ENCODE measurements at places on chromosomes 13 and 19.

DNA sequence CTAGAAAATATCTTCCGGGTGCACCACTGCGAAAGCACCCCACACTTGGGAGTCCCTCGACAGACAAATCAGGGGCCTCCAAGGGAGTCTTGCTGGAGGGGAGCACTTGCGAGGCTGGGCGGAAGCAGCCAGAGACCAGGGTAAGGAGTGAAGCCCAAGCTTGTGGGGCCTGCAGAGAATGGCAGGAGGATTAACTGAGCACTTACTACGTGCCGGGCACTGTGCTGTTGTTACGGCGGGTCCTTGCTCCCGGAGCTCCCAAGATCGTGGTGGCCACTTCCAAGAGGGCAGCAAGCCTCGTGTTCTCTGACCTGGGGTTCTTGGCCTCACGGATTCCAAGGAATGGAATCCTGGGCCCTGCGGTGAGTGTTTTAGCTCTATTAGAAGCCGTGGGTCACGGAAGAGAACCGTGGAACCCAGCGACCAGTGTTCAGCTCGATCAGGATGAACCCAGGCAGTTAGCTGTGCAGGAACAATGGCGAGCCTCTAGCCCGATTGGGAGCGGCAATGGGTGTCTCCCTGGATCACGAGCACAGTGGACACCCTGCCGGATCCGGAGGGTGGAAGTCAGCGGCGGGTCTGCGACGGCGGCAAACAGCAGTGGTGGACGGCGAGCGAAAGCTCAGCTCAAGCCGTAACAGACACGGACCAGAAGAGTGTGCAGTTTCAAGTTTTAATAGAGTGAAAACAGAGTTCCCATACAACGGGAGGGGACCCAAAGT lies 9.6 kb downstream of the TTYH1 start:
- DNase-seq: no peak

DNA sequence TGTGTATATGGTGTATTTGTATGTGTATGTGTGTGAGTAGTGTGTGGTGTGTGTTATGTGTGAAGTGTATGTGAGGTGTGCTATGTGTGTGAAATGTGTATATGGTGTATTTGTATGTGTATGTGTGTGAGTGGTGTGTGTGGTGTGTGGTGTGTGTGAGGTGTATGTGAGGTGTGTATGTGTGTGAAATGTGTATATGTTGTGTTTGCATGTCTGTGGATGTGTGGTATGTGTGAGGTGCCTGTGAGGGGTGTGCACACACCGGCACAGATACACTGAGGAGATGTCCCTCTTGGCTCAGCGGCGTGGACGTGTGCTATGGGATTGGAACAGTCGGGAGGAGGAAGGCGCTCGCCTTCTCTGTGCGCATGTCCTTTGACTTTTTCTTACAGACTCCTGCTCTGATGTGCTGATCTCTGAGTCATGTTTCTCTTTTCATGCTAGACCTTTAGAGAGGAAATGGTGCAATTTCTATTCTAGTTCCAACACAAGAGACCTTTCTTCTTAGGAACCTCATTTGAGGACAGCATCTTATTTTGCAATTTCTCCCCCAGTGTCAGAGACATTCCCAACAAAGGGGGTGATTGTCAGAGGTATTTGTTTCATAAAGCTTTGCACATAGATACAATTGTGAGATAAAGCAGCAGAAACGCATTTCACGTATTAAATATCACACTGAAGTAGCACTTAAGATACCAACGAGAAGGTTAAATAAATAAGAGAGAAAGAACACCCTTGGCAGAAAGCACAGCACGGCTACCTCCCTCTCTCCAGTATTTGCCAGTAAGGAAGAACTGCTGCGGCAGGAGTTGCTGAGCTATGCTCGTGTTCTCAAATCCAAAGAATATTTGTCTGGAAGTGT lies 11.3 kb upstream of the TNFRSF19 start:
- no peak for DNase-seq

DNA sequence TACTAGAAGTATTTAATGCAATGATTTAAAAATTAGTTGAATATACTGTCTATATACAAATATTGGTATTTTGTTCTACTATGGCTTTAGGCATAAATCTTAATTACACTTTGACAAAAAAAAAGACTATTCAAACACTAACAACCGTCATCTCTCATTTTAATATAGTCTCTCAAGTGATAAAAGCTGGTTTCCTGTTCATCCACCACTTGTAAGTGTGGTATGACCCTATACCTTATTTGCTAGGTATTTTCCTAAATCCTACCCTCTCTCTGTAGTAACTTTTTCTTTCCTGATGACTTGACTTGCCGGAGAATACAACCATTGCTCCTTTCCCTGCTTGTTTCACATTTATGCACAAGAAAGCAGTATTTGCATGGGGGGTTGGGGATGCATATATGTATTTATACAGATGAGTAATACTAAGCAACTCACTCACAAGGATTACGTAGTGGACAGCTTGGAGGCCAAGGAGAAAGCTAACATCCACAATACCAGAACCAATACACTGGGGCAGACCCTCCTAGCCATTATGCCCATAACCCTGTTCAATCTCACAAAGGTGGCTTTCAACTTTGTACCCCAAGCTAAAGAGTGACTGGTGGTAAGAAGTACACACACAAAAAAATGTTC lies 12.7 kb upstream of the EFNB2 start:
- no peak for DNase-seq

GRCh38 chr13:89181041-89181440 lies 1509.9 kb downstream of the SLITRK5 start:
- no peak for DNase-seq

- no peak for DNase-seq
Observed at GRCh38 chr13:49632156-49632555, 3.8 kb downstream of the ARL11 start.

DNA sequence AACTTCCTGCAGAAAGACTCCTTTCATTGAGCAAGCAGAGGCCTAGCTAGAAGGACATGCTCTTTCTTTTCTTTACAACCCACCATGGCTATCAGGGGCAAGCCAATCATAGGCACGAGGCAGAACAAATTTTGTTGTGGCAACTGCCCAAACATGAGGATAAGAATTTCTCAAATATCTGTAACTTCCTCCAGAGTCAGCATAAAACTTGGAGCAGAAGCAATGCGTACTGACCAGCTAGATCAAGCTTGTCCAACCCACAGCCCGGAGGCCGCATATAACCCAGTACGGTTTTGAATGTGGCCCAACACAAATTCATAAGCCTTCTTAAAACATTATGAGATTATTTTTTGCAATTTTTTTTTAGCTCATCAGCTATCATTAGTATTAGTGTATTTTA lies 87.0 kb upstream of the SOX21 start:
- DNase-seq: no peak

- DNase-seq: no peak
Observed at GRCh38 chr13:40101708-40102359, 446.4 kb downstream of the COG6 start.

GRCh38 chr13:107867701-107868661 lies 347.4 kb downstream of the LIG4 start:
- no peak for DNase-seq

DNA sequence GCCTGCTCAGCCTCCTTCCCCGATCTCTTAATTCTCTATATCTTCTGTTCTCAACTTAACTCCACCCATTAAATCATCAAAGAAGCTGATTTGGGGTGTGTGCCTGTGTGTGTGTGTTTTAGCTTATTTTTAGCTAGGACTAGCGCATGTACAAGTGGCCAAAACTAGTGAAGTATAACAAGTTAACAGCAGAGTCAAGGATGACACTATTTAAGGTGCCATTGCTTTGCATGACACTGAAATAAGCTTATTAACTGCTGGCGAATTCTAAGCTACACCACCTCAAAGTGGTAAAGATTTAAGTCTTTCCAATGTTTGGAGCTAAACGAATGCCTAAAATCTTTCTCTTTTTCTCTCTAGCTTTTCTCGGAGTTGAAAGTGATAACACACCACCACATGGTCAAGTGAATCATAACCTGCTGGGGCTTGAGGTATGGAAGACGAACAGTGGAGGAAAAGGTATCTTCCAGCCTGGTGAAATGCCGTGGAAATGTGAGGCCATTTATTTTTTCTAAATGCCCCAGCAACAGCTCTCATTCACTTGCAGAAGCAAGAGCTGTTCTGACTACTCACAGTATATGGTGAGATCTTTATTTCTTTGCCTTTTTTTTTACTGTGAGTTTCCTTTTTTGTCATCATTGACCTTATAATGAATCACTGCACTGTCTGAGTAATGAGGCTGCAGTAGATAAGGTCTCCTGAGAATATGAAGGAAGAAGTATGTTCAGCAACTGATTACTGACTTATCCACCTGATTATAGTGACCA lies 570.3 kb downstream of the PCDH9 start:
- DNase-seq: no peak

DNA sequence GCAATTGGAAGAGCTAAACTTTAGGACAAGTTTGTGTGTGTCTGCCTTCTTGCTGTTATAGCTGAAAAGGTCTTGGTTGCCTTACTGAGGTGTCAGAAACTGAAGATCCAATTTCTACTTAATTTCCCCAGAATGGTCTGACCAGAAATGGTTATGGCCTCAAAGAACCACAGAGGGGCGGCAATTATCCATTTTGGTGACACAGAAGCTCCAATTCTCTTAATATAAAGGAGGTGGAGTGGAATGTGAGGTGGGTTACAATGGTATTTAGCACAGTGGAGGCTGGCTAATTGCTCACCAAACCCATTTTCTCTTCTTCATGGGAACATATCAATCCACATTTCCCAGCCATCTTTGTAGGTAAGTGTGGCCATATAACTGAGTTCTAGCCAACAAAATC lies 1157.2 kb downstream of the OLFM4 start:
- DNase-seq: no peak

DNA sequence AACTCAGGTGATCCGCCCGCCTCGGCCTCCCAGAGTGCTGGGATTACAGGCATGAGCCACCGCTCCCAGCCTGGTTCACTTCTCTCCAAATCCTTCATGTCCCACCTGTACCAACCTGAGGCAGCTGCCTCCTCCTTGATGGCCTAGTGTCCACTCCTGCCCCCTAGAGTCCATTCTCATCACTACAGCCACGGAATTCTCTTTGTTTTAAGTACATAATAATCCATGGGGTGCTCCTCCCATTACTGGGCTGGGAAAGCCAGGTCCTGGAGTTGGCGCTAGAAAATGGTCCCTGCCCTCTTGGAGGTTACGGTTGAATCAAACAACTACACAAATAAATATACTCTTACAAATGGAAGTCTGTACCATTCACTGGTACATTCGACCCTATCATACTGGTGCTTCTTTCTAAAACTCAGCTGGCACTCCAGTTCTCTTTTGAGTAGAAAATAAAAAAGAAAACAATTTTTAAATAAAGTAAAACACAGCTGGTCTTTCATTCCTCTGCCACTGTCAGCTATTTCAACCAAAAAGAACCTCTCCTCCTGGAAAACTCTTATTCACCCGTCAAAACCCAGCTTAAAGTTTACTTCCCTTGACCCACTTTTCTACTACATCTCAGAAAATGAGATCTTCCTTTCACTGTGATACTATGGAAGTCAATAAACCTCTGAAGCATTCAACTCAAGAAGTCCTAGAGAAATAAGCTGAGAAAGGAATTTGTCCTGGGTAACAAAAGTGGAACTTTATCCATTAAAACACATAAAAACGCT lies 22.4 kb upstream of the ARHGEF18 start:
- DNase-seq: no peak

- no peak for DNase-seq
Observed at GRCh38 chr19:33404506-33405253, 31.2 kb downstream of the CEBPG start.

DNA sequence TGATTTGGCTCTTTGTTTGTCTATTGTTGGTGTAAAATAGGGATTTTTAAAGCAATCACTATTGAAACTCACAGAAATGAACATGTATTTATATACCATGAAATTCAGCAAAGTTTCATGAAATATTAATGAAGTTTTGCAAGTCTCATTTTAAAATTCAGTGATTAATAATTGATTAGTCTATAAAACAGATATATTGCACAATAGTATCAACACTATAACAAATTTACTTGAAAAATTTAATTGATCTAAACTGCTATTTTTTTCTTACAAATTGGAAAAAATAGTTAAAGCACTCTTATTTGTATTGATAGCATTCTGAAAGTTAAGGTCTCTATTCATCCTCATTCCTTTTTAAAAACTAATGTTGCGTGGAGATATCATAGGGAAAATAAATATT lies 121.0 kb upstream of the PCDH9 start:
- no peak for DNase-seq

DNA sequence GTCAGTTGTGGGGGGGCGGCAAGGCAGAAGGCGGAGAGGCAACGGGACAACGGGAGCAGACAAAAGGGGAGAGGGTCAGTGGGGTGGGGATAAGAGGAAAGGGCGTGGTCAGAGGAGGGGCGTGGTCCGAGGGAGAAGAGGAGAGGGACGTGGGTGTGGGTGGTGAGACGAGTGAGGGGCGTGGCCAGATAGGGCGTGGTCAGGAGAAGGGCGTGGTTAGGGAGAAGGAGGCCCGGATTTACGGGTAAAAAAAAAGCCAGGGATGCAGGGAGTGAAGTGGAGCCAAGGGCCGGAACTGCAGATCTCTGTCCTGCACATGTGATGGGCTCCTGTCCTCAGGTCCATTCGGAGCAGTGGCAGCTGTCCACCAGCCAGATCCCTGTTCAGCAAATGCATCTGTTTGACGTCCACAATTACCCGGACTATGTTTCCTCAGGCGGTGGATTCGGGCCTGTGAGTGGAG lies 21.5 kb downstream of the CPT1C start:
- DNase-seq: no peak

GRCh38 chr13:46172531-46172991 lies 9.4 kb downstream of the LCP1 start:
- no peak for DNase-seq

DNA sequence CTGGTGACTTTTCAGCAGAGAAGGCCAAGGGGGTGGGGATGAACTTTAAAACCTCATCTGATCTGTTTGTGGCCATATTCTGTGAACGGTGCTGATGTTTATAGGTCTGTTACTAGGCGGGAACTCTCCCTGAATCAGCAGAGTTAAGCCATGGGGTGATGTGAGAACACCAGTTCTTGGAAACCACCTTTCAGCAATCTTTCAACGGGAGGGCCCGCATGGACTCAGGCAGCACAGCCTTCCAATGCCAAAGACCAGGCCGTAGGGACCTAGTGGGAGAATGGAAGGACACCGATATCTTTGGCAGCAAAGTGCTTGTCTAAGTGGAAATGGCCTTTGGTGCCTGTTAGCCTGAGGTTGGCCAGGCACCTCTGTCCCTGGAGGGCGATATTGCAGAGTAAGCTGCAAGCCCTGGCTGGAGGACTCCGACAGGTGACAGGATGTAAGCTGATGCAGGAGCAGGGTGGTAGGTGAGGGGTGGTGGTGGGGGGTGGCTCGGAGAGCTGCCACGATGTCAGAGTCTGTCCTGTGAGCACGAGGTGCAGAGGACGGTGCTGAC lies 57.0 kb downstream of the ERCC5 start:
- DNase-seq: no peak

GRCh38 chr13:43000676-43001075 lies 8.6 kb upstream of the EPSTI1 start:
- DNase-seq: no peak

GRCh38 chr13:79779761-79780160 lies 298.8 kb downstream of the NDFIP2 start:
- no peak for DNase-seq
